ENCODE measurements at places on chromosomes 3 and 15.

DNA sequence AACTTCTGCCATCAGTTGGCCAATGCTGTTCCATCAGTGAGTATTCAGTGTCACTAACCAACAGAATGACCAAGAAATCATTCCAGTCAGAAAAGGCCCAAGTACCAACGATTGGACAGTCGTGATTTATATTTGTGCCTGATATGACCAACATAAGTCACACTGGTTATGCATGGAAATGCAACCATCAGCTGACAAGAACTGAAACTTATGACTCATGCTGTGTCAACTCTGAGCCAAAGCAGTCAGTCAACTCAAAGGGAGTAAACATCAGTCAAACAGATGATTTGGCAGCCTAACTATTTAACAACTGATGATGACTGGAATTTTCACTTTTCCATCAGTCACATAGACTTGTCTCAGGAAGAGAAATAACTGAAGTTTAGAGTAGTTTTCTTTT lies 142.4 kb downstream of the ANXA2 start:
- DNase-seq = no peak

DNA sequence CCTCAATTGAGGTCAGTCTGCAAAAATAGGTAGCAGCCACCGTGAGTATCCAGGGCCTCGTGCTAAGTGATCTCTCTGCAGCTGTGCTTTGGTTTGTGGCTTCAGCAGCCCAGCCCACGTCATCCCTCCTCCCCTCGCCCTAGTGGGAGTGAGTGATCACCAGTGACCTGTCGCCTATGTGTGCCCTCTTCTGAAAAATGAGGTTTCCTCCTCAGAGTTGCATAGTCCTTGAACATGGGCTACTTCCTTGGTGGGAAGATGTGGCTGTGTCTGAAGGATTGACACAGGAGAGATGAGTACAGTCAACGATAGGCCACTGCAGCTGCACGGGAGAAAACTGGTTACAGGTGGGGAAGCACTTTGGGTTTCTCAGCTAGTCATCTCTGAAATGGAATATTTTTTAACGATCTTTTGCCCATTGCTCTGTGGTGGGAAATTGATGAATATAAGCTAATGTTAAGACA lies 144.8 kb upstream of the BHLHE40 start:
- no peak for DNase-seq

- no peak for DNase-seq
Measured at GRCh38 chr15:34064438-34064837, 25.4 kb upstream of the AVEN start.

DNA sequence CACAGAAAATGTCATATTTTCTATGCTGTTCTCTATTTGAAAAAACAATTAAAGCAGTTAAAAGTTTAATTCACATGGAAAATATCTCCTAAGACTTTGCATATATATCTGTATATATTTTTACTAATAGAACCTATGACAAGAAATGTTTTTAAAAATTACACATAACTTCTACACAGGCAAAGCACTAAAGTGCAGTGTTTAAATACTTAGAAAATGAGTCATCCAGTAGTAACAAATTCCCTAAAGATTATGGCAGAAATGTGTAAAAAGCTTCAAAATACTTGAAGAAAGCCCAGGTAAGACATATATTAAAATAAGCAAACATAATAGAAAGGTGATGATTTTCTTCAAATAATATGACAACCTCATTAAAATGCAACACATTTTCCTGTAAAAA lies 236.6 kb downstream of the TBC1D5 start:
- DNase-seq = no peak

DNA sequence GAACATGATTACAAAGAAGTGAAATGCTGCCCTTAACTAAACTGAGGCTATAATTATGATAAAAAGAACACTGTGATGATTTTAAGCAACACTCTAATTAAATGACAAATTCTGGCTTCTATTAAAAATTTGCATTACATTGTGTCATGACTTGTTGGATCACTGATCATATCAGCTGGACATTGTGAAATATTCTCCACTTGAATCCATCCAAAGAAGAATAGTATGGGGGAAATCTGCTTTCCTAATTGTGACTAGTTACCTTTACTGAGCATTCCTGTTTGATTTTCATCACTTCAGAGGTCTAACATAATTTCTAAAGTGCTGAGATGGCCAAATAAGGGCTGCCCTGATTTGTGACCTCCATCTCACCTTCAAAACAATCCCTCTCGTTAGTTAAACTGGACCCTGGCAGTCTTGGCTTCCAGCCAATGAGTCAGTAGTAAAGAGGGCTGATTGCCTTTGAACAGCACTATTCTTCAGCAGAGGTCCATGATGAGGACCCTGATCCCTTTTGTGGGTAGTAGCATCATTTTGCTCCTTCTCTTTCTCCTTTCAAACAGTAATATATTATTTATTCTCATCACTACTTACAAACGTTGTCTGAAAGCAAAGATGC lies 53.5 kb upstream of the LEKR1 start:
- DNase-seq = no peak

GRCh38 chr15:68806220-68807060 lies 14.3 kb downstream of the ANP32A start:
- DNase-seq = no peak
